ENCODE measurements at places on chromosomes 5 and 9.

- no peak for DNase-seq
Observed at GRCh38 chr5:1322036-1322900, 22.6 kb downstream of the CLPTM1L start.

DNA sequence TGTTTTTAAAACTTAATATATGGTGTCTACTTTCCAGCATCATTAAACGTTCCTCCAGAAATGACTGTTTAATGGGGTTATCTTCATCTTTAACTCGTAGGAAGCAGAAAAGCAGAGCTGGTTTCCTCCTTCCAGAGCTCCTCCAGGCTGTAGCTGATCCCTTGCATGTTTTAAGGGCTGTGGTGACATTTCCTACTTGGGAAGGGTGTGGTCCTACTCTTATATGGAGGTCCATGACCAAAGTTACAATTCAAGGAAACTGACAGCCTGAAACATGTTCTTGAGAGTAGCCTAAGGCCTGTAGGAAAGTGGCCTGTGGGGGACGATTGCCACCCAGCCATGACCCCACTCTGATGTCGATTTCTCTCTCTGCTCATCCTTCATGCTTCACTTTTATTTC lies 297.1 kb downstream of the GADD45G start:
- no peak for DNase-seq

DNA sequence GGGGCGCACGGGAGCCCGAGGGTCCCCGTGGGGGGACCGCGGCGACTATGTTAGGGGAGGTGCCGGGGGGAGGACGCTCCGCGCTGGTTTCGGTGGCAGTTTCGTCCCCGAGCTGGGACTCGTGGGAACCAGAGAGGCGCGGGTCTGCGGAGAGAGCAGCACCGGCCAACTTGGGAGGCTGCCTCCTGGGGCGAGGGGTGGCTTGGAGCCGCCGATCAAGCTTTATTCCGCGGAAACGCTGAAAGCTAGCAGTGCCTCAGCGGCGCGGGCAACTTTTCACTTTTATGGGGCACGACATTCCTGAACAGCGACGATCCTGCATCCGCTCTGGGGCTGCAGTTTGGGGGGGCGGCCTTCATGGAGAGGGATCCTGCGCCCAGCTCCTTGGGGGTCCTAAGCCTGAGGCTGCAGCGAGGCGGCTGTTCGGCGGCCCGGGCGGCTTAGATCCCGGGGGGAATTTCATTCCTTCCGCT lies 369 bp downstream of the OCLN start:
- DNase-seq: no peak

DNA sequence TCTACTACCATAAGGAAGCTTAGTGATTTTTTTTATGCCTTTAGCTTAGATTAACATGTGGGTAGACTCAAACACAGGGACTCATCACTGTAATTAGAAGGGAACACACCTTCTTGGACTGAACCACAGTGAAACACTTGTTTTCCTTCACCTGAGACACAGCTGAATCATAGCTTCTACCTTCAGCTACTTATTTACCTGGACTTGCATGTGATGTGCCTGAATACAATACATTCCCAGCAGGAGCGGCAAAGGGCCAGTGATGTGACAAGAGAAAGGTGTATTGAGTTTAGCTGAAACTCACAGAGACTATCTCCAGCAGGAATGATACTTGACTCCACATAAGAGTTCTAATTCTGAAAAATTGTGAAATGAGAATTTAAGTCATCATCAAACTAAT lies 37.8 kb downstream of the GRAMD2B start:
- no peak for DNase-seq

DNA sequence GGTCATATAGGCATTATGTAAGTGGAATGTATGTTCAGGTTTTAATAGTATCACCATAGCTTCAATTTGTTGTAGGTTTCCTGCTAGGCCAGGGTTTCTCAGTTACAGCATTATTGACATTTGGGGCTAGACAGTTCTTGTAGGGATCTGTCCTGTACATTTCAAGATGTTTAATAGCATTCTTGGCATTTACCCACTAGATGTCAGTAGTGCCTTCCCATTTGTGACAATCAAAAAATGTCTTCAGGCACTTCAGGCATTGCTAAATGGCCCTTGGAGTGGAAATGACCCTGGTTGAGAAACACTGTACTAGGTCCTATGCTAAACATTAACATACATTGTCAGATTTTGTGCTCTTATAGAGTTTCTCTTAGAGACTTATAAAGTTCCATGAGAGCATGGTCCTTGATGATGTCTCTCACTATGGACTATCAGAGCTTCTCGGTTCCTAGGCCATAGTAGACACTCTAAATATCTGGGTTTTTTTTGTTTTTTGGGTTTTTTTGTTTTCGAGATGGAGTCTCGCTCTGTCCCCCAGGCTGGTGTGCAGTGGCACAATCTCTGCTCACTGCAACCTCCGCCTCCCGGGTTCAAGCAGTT lies 1.4 kb downstream of the KIF20A start:
- DNase-seq: peak; percentile 15

GRCh38 chr5:173583346-173583745 lies 33.1 kb downstream of the BOD1 start:
- no peak for DNase-seq

DNA sequence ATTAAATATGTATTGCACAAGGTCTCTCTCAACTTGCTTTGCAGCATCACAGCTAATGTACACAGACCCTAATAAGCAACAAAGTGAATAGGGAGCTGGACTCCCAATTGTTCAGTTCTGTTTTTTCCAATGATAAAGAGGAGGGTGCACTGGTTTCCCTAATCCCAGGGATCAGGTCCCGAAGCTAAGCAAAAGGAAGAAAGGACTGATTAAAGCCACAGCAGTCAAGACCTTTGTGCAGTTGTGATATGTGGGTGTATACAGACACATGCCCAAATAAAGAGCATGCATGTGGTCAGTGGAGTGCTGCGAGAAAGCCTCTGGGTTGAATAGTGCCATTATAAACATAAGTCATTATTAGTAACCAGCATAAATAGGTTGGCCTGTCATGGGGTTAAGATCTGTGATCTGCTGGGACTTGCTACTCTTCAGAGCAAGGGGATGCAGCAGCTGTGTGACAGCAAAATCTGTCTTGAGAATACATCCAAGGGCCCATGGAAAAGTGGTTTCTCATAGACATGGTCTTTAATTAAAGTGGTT lies 1863.1 kb upstream of the WWC1 start:
- no peak for DNase-seq

Measured in NCI-H1092 treated with DMSO at 0.1 percent for 48 hours (cell line).